ENCODE measurements at places on chromosomes 3 and 15.

- no peak for DNase-seq
Measured at GRCh38 chr3:46076606-46077005, 49.3 kb upstream of the XCR1 start.

DNA sequence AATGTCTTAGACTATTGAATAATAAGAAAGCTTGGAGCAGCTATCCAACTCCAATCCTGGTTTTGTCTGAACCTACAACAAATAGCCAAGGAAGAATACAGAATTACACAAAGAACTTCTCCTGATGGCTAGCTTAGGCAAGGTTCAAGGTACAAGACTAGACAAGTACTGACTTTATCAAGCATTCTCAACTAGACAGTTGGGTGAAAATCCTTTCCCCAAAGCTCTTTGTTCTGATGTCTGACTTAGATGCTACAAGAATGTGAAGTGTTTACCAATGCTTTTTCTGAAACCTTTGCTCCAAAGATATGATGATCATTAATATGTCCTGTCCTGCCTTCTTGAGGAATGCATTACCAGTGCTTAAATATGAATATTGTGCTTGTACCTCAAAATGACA lies 113.8 kb downstream of the ANXA2 start:
- DNase-seq, result no peak

DNA sequence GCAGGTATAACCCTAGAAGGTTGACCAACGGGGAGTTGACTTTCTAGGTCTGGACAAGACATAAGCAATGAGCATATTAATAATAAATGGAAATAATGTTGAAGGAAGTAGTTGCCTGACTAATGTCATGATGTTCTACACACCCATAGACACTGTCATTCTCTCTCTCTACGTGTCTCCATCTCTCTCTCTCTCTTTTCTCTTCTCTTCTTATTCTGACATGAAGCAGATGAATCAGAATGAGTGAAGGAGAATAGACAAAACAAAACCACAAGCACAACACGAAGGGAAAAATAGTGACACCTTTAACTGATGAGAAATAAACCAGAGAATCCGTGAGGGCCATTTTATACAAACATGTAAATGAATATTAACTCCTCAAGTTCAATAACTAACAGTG lies 26.7 kb upstream of the CCDC80 start:
- no peak for DNase-seq

- DNase-seq, result peak; percentile 72
Measured at GRCh38 chr15:78177447-78177873, 28.3 kb downstream of the IDH3A start.

Data from Calu3 (cell line).